ENCODE measurements at places on chromosomes 7 and 10.

DNA sequence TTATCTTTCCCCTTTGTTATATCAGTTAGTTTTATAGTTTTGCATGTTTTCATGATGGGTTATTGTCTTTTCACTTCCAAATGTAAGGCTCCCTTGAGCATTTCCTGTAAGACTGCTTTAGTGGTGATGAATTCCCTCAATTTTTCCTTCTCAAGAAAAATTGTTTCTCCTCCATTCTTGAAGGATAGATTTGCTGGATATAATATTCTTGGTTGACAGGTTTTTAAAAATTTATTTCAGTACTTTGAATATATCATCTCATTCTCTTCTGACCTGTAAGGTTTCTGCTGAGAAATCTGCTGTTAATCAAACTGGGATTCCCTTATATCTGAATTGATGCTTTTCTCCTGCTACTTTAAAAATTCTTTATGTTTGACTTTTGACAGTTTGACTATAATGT, 33.3 kb downstream of the SCART1 start:
- no peaks in the 10 kb centered on the region for H3K4me1 ChIP-seq
- no peak for DNase-seq
- H3K4me3 ChIP-seq, result no peak overlapping the region
- peaks cover 26% of the 10 kb centered on the region for H3K36me3 ChIP-seq
- no peak overlapping the region for H3K27ac ChIP-seq

- no peaks in the 10 kb centered on the region for H3K36me3 ChIP-seq
- H3K4me3 ChIP-seq, result no peak overlapping the region
- no peak for DNase-seq
- no peaks in the 10 kb centered on the region for H3K4me1 ChIP-seq
Measured at GRCh38 chr7:91913612-91914011, 27.1 kb upstream of the AKAP9 start.

DNA sequence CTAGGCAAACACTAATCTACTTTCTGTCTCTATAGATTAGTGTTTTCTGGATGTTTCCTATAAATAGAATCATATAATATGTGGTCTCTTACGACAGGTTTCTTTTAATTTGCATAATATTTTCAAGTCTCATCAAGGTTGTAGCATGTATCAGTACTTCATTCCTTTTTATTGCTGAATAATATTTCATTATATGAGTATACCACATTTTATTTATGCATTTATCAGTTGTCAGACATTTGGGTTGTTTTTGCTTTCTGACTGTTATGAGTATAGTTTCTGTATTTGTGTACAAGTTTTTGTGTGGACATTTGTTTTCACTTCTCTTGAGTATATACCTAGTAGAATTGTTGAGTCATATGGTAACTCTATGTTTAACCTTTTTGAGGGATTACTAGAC, 48.2 kb downstream of the SHOC2 start:
- DNase-seq, result no peak
- no peak overlapping the region for H3K27ac ChIP-seq
- no peak overlapping the region for H3K4me3 ChIP-seq
- H3K27me3 ChIP-seq, result no peaks in the 10 kb centered on the region

GRCh38 chr10:61406736-61407135, 46.4 kb downstream of the TMEM26 start:
- H3K4me1 ChIP-seq, result peaks cover 19% of the 10 kb centered on the region
- no peak overlapping the region for H3K27ac ChIP-seq
- no peak overlapping the region for H3K4me3 ChIP-seq
- no peaks in the 10 kb centered on the region for H3K27me3 ChIP-seq

DNA sequence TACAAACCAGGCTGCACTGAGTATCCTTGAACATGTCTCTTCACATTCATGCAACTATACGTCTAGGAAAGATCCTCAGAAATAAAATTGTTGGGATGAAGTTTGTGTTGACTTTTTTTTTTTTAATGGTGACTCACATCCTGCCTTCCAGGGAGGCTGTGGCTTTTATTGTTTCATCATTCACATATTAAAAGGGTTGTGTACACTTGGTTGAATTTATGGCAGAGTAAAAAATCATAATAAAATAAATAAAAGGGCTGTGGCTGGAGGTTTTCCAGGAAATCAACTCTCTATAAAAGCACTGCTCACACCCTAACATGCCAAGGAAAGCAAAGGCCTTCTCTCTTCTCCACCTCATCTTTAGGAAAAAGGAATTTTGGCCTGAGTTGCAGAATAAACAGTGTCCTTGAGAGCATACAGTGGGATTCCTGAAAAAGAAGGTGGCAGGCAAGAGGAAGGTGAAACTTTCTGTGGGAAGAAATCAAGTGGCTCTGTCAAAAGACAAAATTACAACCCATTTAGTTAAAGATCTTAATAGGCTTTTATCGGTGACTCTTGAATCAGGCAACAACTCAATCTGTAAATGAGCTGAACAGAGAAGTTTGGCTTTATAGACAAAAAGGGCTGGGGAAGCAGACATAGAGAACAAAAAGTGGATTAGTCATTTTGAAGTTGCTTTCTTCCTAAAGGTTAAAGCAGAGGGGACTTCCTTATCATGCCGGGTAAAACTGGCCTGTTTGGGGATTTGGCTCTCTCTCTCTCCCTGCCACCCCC, 41.6 kb upstream of the FHIP2A start:
- no peak for DNase-seq
- peaks cover 2% of the 10 kb centered on the region for H3K36me3 ChIP-seq
- peaks cover 15% of the 10 kb centered on the region for H3K4me1 ChIP-seq
- H3K27me3 ChIP-seq, result peaks cover 2% of the 10 kb centered on the region
- peak overlapping the region; percentile 82 for H3K27ac ChIP-seq

DNA sequence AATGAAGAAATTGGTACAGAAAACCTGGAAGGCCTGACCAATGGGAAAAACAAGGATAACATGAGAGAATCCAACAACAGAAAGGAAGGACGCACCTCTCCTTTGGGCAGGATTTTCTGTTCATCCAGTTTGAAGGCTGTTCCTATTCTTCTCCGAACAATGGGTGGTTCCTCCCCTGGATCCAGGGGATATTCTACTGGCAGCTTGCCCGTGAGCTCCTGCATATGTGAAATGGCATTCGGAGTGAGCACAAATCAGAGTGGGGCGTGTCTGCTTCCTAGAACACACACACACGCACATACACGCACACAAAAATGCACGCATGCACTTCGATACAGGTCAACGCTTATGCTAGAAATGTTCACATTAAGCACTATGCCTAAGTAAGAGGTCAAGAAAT, 83.5 kb downstream of the PRPF18 start:
- H3K36me3 ChIP-seq, result peaks cover 55% of the 10 kb centered on the region
- no peaks in the 10 kb centered on the region for H3K27me3 ChIP-seq
- no peak overlapping the region for H3K27ac ChIP-seq
- DNase-seq, result no peak
- H3K4me1 ChIP-seq, result peaks cover 17% of the 10 kb centered on the region
- no peak overlapping the region for H3K4me3 ChIP-seq

GRCh38 chr7:25907731-25908130, 244.3 kb upstream of the NFE2L3 start:
- no peak overlapping the region for H3K4me3 ChIP-seq
- no peaks in the 10 kb centered on the region for H3K4me1 ChIP-seq
- H3K27me3 ChIP-seq, result peaks cover 19% of the 10 kb centered on the region
- DNase-seq, result no peak
- H3K27ac ChIP-seq, result no peak overlapping the region

DNA sequence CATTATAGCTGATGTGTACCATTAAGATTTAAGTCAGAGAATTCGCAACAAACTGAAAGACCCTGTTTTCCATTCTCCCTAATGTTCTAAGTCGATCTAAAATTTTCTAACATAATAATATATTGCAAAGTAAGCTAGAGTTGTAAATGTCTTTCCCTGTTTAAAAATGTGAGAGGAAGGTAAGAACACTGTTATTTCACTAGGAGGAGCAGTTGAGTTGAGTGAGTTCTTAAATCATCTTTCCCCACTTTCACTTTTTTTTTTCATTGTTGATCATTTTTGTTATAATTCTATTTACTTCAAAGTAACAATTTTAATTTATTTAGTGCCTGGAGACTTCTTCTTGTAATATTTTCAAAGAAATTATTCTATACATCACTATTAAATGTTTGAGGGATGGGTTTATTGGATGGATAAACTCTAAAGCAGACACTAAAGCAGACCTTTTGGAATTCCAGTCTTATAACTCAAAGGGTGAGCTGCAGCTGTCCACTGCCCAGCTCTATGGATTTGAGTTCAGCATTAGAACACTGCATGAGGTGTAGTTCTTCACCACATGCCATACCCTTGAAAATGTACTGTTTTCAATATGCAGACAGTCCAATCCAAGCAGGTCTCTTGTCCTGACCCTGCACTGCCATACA, 181.3 kb upstream of the FZD1 start:
- DNase-seq, result no peak
- H3K27me3 ChIP-seq, result no peaks in the 10 kb centered on the region
- no peak overlapping the region for H3K4me3 ChIP-seq
- peaks cover 79% of the 10 kb centered on the region for H3K4me1 ChIP-seq

- no peak overlapping the region for H3K4me3 ChIP-seq
- H3K27me3 ChIP-seq, result peaks cover 49% of the 10 kb centered on the region
- H3K36me3 ChIP-seq, result no peaks in the 10 kb centered on the region
Measured at GRCh38 chr7:1758028-1758858, 88.2 kb downstream of the ELFN1 start.

GRCh38 chr10:80046629-80047441, 31.6 kb upstream of the TMEM254 start:
- no peak overlapping the region for H3K27ac ChIP-seq
- DNase-seq, result no peak

GRCh38 chr7:69651101-69651590, 52.9 kb downstream of the AUTS2 start:
- no peak overlapping the region for H3K27ac ChIP-seq
- peaks cover 16% of the 10 kb centered on the region for H3K4me1 ChIP-seq
- H3K4me3 ChIP-seq, result no peak overlapping the region
- H3K36me3 ChIP-seq, result no peaks in the 10 kb centered on the region
- H3K27me3 ChIP-seq, result no peaks in the 10 kb centered on the region

- H3K36me3 ChIP-seq, result no peaks in the 10 kb centered on the region
- DNase-seq, result no peak
- no peaks in the 10 kb centered on the region for H3K4me1 ChIP-seq
- no peak overlapping the region for H3K27ac ChIP-seq
- no peak overlapping the region for H3K4me3 ChIP-seq
Measured at GRCh38 chr10:76160446-76161300, 729.2 kb downstream of the LRMDA start.

- H3K4me1 ChIP-seq, result no peaks in the 10 kb centered on the region
- no peak for DNase-seq
- H3K27me3 ChIP-seq, result peaks cover 4% of the 10 kb centered on the region
- H3K36me3 ChIP-seq, result no peaks in the 10 kb centered on the region
Measured at GRCh38 chr7:4343272-4344247, 338.5 kb upstream of the FOXK1 start.

- peaks cover 33% of the 10 kb centered on the region for H3K4me1 ChIP-seq
- H3K4me3 ChIP-seq, result no peak overlapping the region
- peak overlapping the region; percentile 8 for H3K27ac ChIP-seq
- DNase-seq, result no peak
- H3K27me3 ChIP-seq, result no peaks in the 10 kb centered on the region
- H3K36me3 ChIP-seq, result no peaks in the 10 kb centered on the region
Measured at GRCh38 chr7:19327018-19327417, 181.8 kb upstream of the FERD3L start.

- no peaks in the 10 kb centered on the region for H3K27me3 ChIP-seq
- peaks cover 30% of the 10 kb centered on the region for H3K4me1 ChIP-seq
- peak overlapping the region; percentile 12 for H3K27ac ChIP-seq
- H3K4me3 ChIP-seq, result no peak overlapping the region
- H3K36me3 ChIP-seq, result peaks cover 5% of the 10 kb centered on the region
Measured at GRCh38 chr7:30549931-30550493, 44.7 kb upstream of the GARS1 start.

GRCh38 chr7:1053002-1053411, 8.7 kb downstream of the GPR146 start:
- H3K27me3 ChIP-seq, result no peaks in the 10 kb centered on the region
- no peaks in the 10 kb centered on the region for H3K4me1 ChIP-seq
- no peaks in the 10 kb centered on the region for H3K36me3 ChIP-seq

- peak overlapping the region; percentile 66 for H3K27ac ChIP-seq
- H3K4me1 ChIP-seq, result peaks cover 54% of the 10 kb centered on the region
- H3K36me3 ChIP-seq, result no peaks in the 10 kb centered on the region
- no peak for DNase-seq
- no peaks in the 10 kb centered on the region for H3K27me3 ChIP-seq
Measured at GRCh38 chr10:88039496-88040200, 176.2 kb downstream of the PTEN start.

GRCh38 chr10:101832325-101832771, 11.3 kb downstream of the KCNIP2 start:
- no peak overlapping the region for H3K27ac ChIP-seq
- H3K4me1 ChIP-seq, result peaks cover 22% of the 10 kb centered on the region
- H3K4me3 ChIP-seq, result no peak overlapping the region
- H3K36me3 ChIP-seq, result peaks cover under 1% of the 10 kb centered on the region
- peak; percentile 34 for DNase-seq
- no peaks in the 10 kb centered on the region for H3K27me3 ChIP-seq

DNA sequence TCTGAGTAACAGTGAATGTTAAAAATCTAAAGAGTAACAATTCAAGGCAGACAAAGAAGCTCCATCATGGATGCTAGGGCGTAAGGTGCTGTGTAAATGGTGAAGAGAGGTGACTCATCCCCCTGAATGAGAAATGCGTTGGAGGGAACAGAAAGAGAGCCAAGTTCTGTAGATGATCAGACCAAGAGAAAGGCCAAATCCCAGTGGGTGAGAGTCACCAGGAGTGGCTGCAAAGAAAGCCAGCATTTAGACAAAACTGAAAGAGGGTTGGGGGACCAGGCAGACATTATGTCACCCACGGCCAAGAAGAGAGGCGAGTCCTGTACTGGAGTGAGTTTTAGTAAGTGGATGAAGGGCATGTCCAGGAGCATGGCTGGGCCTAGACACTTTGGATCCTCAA, 153.1 kb downstream of the TRIL start:
- H3K36me3 ChIP-seq, result peaks cover 7% of the 10 kb centered on the region
- H3K27me3 ChIP-seq, result no peaks in the 10 kb centered on the region
- no peak overlapping the region for H3K4me3 ChIP-seq
- H3K27ac ChIP-seq, result no peak overlapping the region
- DNase-seq, result no peak

- DNase-seq, result peak; percentile 79
- H3K27me3 ChIP-seq, result peaks cover 42% of the 10 kb centered on the region
- no peak overlapping the region for H3K4me3 ChIP-seq
- H3K4me1 ChIP-seq, result no peaks in the 10 kb centered on the region
- H3K36me3 ChIP-seq, result no peaks in the 10 kb centered on the region
Measured at GRCh38 chr10:43221419-43222209, 45.3 kb downstream of the RASGEF1A start.

GRCh38 chr10:89873055-89873454, 171.7 kb downstream of the KIF20B start:
- H3K4me3 ChIP-seq, result no peak overlapping the region
- no peak for DNase-seq
- H3K27me3 ChIP-seq, result peaks cover 7% of the 10 kb centered on the region
- H3K27ac ChIP-seq, result no peak overlapping the region
- H3K36me3 ChIP-seq, result no peaks in the 10 kb centered on the region

GRCh38 chr10:11091517-11092102, 73.9 kb downstream of the CELF2 start:
- no peak for DNase-seq
- H3K27ac ChIP-seq, result no peak overlapping the region
- no peaks in the 10 kb centered on the region for H3K27me3 ChIP-seq
- peaks cover 1% of the 10 kb centered on the region for H3K4me1 ChIP-seq
- no peak overlapping the region for H3K4me3 ChIP-seq
- no peaks in the 10 kb centered on the region for H3K36me3 ChIP-seq

- H3K27ac ChIP-seq, result no peak overlapping the region
- no peak for DNase-seq
- H3K36me3 ChIP-seq, result no peaks in the 10 kb centered on the region
- no peak overlapping the region for H3K4me3 ChIP-seq
- H3K4me1 ChIP-seq, result peaks cover 49% of the 10 kb centered on the region
- H3K27me3 ChIP-seq, result no peaks in the 10 kb centered on the region
Measured at GRCh38 chr10:65550761-65551160, 1375.1 kb upstream of the LRRTM3 start.

- no peak for DNase-seq
- H3K27me3 ChIP-seq, result peaks cover 7% of the 10 kb centered on the region
- H3K4me3 ChIP-seq, result peak overlapping the region; percentile 77
- H3K27ac ChIP-seq, result no peak overlapping the region
Measured at GRCh38 chr10:96374639-96374984, 15.8 kb upstream of the OPALIN start.
